Activated CD4-positive, alpha-beta memory T cell treated with anti-CD3 and anti-CD28 coated beads, Interleukin-2, amount 10 ng/mL, durations not matched to agents 7 days and 5 days (primary cell): ENCODE measurements at places on chromosomes 11 and 22.

- no peak for DNase-seq
Observed at GRCh38 chr11:43833657-43834073, 47.0 kb upstream of the ALKBH3 start.

DNA sequence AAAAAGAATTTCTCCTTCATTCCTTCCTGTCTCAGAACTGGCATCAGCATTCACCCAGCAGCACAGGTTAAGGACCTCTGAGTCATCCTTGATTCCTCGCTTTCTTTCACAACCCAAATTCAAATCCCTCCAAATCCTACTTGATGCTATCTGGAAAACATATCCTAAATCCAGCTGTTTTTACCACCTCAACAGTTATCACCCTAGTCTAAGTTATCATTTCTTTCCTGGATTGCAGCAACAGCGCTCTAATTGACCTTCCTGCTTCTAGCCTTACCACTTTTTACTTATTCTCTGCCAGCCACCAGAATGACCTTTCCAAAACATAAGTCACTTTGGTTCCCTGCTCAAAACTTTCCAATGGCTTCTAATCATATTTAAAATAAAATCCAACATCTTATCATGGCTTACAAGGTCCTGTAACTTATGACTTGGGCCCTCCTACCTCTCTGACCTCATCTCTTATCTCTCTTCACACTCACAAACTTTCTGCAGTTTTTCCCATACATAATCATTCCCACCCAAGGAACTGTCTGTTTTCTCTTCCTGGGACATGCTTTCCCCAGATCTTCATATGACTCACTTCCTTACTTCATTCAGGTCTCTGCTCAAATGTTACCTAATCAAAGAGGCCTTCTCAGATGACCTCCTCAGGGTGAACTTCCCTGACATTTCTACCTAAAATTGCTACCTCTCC lies 119.4 kb downstream of the TTC28 start:
- DNase-seq = no peak

DNA sequence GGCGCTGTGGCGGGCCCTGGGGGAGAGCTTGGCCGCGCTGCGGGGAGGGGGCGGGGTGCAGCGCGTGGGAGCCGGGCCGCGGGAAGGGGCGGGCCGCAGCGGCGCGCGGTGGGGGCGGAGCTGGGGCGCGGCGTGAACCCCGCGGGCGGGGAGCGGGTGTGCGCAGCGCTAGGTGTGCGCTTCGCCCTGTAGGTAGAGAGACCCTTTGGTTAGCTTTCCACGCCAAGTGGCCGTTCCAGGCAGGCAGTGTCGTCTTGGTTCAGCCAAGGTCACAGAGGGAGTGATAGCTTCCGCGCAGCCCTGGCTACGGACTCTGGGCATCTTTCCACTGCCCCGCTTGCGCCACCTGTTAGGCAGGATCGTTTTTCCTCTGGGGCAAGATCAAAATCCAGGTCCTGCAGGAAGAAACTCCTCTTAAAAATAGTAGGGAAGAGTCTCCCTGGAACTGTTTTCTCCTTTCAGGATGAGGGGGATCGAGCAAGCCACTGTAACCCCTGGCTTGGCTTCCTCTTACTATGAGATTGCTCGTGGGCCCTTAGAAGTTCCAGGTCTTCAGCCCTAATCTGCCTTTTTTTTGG lies 434 bp downstream of the BANF1 start:
- DNase-seq = no peak

GRCh38 chr22:28801845-28802594 lies 1.7 kb upstream of the XBP1 start:
- DNase-seq = no peak

DNA sequence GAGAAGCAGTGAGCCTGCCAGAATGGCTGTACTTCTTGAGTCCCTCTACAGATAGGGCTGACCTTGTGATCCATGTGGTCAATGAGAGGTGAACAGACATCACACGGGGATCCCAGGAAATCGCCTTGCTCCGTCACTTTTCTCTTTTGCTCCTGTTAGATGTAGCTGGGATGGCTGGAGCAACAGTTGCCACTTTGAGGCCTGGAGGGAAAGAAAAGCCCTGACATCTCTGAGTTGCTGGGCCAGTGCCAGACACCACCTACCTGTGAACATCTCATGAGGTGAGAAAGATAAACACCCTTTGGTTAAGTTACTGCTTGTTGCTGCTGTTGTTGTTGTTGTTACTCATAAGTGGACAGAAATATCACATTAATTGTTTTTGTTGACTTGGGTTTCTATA lies 840.3 kb downstream of the TBC1D22A start:
- DNase-seq = no peak
